ENCODE measurements at places on chromosomes 1 and 21. TPM values are rescaled to one million over a fixed set of nuclear protein-coding genes. Genes with fewer than 3 reads are reported as not detected.

DNA sequence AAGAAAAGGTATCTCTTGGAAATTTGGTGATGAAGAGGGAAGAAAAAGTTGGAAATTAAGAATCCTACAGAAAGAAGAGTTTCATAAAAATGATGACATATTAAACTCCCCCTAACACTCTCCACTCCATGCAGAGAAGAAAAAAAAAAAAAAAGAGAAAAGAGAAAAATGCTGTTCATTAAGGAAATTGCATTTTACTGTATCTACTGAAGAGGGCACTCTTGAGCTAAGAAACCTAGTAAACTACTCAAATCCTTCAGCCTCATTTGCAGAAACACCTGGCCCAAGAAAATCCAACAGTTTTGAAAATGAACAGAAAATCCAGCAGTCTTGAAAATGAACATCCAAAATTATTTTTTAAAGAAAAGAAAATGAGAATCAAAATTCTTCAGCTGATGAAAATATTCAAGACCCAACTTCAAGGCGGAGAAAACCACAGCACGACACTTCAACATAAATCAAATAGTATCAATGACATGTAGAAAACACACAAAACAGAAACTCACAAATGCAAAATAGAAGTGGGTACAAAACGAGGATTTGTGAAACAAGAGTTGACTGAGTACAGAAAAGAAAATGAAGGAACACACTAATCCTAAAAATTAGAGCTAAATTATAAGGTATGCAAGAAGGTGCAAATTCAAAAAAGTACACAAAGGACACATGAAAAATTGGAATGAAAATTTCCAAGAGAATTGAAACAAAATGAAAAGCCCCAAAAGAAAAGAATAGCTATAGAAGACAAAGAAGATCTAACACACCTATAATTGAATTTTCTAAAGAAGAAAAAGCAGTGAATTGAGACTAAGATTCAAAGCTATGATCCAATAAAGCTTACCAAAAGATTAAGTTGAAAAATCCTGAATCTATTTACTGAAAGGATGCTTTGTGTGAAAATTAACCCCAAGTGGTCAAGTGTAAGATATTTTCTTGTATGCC is 73.2 kb upstream of the DNAJC6 start:
- no peak for DNase-seq

The HMGCS2 gene
- total RNA-seq = 22.1 TPM

DNA sequence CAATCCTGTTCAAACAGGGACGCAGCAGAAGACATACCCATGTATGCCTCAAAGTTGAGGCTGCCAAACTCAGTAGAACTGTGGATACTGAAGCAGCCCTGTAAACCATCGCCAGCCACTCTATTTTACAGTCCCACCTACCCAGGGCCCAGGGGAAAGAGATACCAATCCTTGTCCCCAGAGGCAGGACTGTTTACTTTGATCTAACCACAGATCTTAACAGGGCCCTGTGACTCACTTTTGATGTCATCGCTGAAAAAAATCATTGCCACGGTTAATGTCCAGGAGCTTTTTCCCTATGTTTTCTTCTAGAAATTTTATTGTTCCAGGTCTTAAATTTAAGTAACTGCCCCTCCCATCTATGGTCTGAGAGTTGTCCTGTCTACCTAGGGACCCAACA is 538.4 kb upstream of the NCAM2 start:
- DNase-seq = no peak

GRCh38 chr1:28781305-28781704 is 30.7 kb upstream of the OPRD1 start:
- DNase-seq = no peak

DNA sequence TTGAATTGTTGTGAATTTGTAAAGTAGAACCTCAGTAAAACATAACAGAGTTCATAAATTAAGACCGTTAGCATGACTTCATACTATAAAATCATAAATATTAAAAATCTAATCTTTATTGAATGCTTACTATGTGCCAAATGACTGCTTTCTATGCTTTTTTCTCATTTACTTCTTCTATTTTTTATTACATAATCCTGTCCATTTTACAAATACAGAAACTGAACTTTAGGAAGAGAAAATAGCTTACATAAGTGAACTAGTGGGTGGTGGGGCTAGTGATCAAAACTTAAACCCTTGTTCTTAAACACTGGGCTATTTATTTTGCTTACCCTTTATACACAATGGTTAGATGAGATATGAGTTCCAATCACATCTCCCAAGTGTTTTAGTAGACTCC is 122.3 kb downstream of the ZC3H11B start:
- DNase-seq = no peak

The TAL1 gene
- total RNA-seq = 6.0 TPM

The FAM43B gene
- total RNA-seq = 0.52 TPM

- DNase-seq = no peak
Observed at GRCh38 chr1:31943546-31944184, 5.5 kb upstream of the PTP4A2 start.

GRCh38 chr21:45516671-45517151 is 25.5 kb downstream of the SLC19A1 start:
- no peak for DNase-seq

The PLCH2 gene
- total RNA-seq = 8.1 TPM

The NENF gene
- total RNA-seq = 64.3 TPM

DNA sequence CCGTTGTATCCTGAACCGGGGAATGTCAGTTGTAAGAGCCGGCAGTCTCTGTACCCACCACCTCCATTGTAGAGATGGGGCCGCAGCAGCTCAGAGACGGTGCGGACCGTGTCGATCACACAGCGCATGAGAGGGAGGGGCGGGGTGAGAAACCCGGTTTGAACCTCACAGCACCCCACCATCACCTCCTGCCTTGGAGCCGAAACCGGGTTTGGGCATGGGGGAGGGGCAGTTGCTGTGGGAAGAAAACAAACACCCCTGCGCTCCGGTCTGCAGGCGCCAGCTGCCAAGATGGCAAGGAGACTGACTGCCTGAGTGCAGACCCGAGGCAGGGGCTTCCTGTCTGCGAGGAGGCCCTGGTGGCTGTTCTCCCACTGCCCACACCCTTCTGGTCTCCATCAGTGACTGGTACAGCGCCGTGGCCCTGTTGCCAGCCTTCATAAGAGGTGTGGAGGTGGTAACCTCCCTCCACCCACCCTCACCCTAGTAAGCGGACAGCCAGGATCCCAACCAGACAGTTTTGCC is 69.2 kb upstream of the SSBP3 start:
- no peak for DNase-seq

DNA sequence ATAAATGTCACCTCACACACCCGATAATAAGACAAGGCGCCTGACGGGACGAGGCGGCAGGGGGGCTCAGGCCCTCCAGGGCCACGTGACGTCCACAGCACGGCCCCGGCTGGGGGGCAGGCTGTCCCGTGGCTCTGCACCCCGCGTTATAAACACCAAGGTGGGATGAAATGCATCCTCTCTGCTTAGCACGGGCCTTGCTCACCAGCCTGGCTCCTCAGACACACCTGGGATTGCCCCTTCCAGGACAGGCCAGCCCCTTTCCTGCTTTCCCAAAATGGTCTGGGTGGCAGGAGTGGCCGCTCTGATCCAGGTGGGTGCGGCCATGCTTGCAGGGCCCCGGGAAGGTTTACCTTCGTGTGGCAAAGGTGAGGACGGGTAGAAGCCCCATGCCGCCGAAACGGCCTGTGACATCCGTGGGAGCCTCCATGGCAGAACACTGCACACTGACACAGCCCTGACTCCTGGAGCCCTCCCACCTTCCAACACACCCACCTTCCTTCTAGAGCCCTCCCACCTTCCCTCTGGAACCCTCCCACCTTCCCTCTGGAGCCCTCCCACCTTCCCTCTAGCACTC is 35.9 kb downstream of the SLC19A1 start:
- DNase-seq = no peak

The DISC1 gene
- 10.8 TPM for total RNA-seq

- no peak for DNase-seq
Observed at GRCh38 chr1:117104986-117105385, 16.6 kb downstream of the TRIM45 start.

DNA sequence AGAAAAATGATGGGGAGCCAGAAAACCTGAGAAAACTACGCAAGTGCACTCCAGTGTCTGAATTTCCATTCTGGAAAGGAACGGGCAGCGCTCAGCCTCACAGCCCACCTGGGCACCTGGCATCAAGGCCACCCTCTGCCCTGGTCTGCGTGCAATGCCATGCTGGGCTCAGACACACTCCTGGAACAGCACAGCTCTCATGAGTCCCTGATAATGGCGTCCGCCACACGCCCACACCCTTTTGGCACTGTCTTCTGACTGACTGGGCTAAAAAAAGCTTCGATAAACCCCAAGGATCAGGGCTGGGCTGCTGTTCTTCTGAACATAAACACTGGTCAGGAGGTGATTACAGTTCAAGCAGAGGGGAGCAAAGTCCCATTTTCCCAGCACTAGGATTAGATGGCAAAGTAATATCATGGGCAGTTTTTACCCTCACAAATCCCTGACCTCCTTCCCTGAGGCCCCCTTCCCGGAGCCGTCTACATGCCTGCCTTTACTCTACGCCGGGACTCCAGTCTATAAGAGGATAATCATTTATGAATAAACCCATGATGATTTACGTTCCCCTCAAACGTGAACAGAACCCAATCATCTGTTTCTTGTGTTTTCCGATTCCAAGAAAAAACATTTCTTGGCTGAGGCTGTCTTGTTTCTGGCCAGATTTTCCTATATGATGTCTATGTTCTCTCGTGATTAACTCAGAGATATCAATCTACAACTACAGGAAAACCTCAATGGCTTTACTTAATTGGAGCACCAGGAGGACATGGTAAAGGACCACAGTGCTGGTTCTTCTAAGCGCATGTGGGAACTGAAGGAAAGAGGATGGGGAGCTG is 22.6 kb downstream of the RCAN1 start:
- peak; percentile 61 for DNase-seq

The DNAI4 gene
- 17.1 TPM for total RNA-seq

GRCh38 chr1:30219675-30220074 is 503.7 kb downstream of the MATN1 start:
- no peak for DNase-seq

The HORMAD1 gene
- not detected for total RNA-seq

- no peak for DNase-seq
Observed at GRCh38 chr1:46394872-46395465, 852 bp downstream of the FAAH start.

DNA sequence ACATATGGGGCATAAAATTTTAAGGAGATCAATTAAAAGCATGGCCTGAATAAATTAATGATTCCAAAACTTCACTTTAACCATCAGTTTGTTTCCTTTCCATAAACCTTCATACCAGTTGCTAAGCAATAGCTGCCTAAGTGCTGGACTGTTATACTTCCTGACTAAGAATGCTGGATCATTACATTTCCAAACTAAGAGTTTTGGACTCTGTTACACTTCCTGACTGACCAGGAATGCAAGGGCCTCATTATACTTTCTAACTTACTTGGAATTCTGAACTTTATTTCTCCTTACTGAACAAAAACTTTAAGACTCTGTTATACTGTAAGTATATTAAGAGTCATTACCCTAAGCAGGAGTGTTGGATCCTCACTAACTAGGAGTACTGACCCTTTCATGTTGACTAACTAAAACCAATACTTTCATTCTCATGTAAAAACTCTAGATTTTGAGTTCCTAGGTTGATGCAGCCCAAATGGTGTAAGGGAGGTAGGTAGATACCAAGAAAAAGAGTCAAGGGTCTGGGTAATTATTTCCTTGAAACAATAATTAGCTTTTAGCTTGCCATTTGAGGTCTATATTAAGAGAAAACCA is 118.2 kb downstream of the FAF1 start:
- no peak for DNase-seq

The PODN gene
- total RNA-seq = 250 TPM

DNA sequence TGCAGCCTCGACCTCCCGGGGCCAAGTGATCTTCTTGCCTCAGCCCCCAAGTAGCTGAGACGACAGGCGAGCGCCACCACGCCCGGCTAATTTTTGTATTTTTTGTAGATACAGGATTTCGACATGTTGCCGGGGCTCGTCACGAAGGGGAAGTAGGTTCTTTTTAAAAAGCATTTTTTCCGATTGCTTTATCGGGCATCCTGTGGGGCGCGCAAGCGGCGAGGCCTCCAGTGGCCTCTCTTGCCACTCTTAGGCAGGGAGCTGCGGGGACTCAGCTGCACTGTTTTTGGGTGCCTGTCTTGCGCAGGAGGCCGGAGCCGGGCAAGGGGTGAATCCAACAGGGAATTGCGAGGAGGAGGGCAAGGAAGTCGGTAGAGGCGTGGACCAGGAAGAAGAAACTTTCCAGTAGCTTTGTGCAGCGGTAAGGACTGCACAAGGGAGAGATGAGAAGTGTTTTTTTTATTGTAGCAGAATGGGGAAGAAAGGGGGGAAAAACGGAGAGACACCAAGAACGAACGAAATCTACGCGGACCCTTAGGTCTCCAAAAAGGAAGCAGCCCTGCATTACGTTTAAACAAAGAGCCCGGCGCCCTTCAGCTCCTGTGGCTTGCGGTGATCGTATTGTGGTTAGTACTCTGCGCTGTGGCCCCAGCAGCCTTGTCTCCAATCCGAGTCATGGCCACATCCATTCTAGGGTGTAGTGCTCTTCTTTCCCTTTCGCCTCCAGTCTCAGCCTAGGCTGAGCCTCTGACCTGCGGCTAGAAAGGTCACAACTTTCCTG is 164.8 kb downstream of the PPIAL4G start:
- no peak for DNase-seq

The RHOU gene
- total RNA-seq = 80.4 TPM

The C1orf53 gene
- 6.4 TPM for total RNA-seq

The BARHL2 gene
- total RNA-seq = not detected

- DNase-seq = no peak
Observed at GRCh38 chr1:66132324-66132723, 339.6 kb downstream of the PDE4B start.

The HJV gene
- total RNA-seq = 0.40 TPM

DNA sequence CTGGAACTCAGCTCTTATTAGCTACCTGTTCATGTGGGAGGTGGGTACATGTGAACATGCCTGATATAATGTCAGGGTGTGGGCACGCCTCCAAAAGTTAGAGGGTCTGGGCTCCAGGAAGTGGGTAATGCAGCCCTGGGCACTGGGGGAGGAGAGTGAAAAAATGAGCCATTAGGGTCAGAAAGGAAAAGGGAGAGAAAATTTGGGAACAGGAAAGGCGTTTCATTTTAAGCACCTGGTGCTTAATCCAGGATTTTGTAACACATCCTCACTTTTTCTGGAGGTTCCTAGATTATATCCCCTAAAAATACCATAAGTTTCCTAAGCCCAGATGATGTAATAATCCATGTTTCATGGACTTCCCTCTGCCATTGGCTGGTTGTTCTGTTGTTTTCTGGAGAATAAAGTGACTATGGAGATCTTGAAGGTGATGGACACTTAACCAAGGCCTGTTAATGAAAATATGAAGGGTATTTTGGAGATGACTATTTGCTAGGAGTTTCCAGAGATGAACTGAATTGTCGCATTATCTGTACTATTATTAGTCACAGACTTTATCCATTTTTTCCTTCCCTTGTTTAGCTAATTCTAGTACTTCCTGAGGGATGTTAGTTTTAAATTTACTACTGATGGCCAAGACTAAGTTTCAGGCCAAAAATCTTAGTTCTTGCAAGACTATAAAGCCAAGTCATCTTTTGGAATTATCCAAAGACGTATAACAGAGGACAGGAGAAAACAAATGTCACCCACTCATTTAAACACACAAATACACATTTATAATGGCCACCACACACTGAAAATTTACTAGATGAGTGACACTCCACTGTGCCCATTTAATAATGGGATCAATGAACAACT is 24.4 kb upstream of the TARBP1 start:
- DNase-seq = no peak

The S100A7 gene
- total RNA-seq = not detected

The RGSL1 gene
- not detected for total RNA-seq
